Left ventricle myocardium superior (tissue), 1 donor: ENCODE measurements at places on chromosomes 11 and 22.

DNA sequence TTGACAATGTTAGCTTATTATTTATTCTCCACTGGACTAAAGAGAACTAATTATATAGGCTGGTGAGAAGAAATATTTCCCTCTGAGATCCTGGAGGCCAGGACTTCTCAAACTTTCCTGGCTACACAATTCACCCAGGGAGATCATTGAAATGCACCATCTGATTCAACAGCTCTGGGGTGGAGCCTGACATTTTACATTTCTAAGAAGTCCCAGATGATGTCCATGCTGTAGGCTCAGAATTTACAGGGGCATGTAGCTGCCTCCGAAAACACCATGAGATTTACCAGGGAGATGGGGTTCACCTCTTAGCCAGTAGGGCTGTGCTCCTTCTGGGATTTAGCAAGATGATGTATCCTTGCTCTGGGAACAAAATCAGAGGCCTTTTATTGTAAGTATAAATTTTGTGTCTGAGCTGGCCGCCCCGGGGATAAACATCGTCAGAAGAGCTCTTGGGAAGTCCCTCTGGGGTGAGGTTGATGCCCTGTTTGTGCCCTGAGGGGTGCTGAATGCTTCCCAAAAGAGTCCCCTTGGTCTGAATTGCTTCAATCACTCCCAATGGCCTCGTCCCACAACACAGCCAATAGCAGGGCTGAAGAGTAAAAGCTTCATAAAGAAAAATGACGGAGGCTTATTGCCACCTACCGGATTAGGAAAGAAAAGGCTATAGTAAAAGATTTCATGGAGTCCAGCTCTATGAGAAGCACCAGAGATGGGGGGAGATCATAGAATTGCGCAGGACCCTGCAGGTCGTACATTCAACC lies 33.4 kb upstream of the API5 start:
- DNase-seq, result no peak

DNA sequence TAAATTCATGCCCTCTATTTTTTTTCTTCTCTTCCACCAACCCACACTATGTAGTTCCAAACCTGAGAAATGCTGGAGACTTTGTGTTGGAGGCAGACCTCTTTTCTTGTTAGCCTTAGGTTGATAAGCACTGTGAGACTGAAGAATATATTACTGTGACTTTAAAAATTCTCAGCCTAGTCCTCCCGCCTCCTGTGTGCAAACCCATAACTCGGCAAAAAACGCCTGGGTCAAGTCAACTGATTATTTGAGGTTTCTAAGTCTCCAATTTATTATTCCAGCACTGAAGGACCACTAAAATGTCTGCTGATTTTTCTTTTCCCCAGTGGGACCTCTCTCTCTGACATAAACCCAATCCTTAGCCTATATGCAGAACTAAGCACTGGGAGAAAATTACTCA lies 1946.0 kb upstream of the RAG2 start:
- DNase-seq, result no peak

DNA sequence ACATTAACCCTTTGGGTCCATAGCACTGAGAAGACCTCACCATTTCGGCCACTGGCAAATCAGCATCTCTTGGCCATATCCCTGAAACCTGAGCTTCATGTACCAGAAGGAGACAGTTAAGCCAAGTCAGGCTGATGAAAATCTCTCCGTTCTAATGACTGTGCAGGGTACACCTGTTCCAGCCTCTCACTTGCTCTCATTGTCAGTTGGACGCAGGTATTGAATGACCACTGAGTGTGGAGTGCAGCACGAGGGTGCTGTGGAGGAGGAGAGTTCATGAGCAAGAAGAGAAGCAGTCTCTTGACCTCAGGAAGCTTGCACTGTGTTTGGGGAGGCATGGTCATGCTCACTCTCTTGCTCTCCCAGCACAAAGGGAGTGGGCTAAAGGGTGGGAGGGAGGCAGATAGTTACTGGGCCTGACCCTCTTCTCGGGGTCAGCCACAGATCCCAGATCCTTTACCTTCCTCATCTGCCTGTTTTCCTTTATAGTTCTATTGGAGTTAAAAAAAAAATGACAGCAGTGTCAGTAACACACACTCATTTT lies 65.2 kb downstream of the ZBTB16 start:
- DNase-seq, result no peak

GRCh38 chr11:62588966-62589637 lies 2.2 kb downstream of the TUT1 start:
- DNase-seq, result no peak

DNA sequence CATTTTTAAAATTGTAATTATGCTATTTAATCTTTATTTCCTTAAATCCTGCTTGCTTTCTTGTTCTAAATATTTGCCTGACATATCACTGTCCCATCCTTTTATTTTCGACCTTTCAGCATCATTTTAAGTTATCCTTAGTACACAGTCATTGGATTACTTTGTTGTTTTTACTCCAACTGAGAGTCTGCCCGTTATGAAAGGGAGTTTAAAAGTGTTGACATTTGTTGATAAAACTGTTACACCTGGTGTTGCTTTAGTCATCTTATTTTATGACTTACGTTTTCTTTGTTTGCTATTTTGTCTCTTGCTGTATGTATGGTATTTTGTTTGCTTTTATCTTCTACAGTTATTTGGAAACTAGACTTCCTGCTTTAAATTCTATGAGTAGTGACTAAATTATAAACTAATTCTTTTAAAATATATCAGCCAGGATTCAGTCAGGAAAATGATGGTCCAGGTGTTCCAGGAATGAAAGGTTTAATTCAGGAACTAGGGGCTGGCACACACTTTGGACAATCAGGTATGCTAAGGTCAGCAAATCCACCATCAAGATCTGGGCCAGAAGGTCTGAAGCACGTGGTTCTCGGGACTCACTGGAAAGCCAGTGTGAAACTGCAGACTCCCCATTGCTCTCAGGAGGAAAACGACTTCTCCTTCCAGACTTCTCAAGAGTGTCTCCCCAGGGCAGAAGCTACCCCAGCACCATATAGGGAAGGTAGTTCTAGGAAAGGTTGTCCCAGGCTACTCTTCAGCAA lies 86.0 kb downstream of the RASSF10 start:
- DNase-seq, result no peak

GRCh38 chr11:45647329-45647728 lies 18.1 kb downstream of the CHST1 start:
- DNase-seq, result no peak

- DNase-seq, result no peak
Observed at GRCh38 chr11:32817181-32817851, 12.4 kb upstream of the PRRG4 start.
